Activated CD4-positive, alpha-beta memory T cell treated with anti-CD3 and anti-CD28 coated beads for 36 hours (primary cell): ENCODE measurements at places on chromosomes 7 and 10. TPM values are rescaled to one million over a fixed set of nuclear protein-coding genes. Genes with fewer than 3 reads are reported as not detected.

DNA sequence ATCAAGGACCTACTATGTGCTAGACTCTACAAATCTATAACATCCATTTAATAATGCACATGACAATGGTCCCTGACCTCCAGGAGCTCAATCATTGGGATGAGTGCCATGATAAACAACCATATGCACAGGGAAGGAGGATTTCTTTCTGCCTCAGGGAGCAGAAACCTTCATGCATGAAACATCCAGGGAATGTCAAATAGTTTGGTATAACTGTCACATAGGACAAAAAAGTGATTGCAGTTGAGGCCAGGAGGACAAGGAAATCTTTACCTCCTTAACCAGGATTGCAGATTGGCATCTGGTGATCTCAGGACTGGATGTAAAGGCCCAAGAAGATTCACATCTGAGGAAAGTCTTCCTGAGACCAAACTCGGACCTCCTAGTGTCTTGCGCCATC, 993.1 kb downstream of the KCNMA1 start:
- DNase-seq, result no peak

DNA sequence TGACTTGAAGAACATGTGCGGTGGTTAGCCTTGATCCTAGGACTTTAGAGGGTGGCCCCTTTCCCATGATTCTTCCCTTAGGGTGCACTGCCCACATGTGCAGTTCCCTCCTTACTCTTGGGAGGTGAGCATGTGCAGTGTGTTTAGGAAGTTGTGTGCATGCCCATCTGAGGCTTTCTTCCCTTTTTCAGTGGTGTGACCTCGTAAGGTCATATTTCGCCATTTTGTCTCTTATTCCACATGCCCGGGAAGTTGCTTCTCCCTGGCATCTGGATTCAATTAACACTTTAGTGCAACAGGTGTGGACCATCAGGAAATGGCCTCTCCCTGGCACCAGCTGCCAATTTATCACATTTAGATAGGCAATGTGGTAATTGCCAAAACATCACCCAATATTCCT, 380.6 kb upstream of the VSTM2A start:
- DNase-seq, result no peak

PTF1A gene
- not detected for total RNA-seq

DNA sequence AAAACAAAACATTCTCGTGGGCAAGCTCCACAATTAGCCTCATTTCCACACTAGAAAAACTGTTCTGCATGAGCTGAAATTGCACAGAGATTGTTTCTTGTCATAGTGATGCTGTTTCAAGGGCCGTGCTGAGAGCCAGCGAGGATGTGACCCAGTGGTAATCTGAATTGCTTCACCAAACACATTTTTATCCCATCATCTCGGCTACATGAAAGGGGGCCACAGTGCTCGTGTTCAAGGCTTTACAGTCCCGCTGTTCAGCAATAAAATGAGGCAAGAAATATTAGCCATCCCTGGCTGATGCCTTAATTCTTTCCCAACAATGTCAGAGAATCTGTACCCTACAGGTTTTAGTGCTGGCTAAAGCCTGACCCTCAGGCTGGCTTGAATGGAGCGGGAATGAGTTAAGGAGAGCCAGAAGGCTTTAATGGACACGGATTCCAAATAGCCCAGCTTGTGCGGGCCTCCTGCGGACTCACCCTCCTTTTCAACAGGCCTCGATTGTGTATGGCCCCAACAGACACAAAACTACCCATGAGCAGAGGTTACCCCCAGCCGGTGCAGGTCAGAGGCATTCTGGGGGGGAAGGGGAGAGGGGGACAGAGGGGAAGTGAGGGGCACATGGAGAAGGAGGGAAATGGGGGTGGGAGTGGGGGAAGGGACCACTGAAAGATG, 2.0 kb upstream of the GDF10 start:
- no peak for DNase-seq

PLCE1 gene
- not detected for total RNA-seq

DNA sequence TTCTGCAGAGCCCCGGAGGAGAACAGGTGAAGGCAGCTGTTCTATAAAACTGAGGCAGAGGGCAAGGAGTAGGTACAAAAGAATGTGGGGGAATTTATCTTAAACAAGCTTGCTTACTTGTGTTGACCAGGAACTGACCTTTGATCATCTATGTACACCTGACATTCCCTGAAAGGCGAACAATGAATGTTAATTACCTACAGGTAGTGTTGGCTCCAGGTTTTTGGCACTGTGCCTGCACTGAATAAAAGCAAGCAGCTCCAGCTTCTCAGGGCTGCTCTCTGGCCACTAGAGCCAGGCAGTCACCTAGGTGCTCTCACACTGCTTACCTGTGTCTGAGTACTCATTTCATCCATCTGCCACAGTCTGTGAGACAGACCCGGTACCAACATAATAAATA, 87.0 kb downstream of the RAPGEF5 start:
- no peak for DNase-seq

DNA sequence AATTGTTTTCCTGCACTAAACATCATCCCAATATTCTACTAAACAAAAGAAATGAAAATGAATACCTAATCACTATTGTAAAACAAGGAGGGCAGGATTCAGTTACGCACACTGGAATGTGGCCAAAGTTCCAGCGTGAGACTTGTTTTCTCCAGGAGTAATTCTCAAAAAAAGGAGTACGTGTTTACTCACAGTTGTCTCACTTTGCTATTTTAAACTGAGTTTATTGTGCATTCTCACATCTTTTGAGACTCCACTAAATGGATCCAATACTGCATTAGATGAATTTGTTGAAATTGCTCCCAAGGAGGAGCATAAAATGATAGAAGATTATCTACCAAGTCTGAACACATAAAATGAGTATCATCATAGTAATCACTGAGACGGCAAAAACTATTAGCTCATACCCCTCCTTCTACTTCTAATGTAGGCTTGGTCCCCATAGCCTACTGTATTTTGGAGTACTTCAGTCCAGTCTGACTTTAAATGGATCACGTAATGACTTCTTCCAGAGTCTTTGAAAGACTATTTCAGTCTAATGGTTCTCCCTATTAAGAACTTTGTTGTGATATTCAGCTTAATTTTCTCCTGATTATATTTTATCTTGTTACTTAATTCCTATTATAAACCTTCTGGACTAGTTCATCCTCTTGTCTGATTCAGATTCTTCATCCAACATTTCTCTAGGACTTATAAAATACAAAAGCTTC, 3.8 kb downstream of the GRM3 start:
- no peak for DNase-seq

DNA sequence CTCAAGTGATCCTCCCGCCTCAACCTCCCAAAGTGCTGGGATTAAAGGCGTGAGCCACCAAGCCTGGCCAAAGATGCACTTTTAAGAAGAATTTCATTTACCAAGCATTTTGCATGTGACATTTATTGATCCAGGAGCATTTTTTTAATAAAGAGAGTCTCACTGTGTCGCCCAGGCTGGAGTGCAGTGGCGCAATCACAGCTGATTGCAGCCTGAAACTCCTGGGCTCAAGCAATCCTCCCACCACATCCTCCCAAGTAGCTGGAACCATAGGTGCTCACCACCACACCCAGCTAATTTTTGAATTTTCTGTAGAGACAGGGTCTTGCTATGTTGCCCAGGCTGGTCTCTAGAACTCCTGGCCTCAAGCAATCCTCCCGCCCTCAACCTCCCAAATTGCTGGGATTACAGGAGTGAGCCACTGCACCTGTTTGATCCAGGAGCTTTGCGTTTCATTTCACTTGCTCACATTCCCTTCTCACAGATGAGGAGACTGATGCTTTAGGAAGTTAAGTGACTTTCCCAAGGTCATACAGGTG, 4.4 kb upstream of the TBL2 start:
- DNase-seq, result no peak

DNA sequence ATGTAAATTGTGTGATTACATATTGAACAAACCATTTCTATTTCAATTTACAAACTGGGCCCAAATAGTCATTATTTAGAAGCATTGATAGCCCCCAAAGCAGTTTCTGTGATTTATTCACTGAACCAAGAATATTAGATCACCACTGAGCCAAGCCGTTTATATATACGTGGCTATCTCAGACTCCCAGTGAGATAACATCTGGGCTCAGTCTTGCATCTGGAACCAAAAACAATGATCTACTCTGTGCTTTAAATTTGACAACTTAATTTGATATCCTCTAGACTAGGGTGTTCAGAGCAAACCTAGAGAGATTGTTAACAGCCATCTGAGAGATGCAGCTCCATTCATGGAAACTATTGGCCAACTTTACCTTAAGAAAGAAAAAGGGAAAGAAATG, 41.4 kb upstream of the BTBD16 start:
- no peak for DNase-seq

GRCh38 chr7:46752881-46753366, 829.0 kb downstream of the TNS3 start:
- no peak for DNase-seq

DNA sequence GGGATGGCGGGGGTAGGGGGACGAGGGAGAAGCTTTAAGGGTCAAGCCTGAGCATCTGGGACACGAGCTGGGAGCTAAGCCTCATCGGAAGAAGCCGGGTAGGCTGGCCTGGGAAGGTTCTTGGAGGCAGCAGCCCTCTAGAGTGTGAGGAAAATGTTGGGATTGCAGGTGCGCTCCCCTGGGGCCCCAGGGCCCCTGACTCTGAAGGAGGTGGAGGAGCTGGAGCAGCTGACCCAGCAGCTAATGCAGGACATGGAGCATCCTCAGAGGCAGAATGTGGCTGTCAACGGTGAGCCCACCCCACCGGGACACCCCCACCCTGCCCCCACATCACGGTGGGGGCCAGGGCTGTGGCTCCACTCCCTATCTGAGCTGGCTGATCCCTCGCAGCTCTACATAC, 6.9 kb downstream of the ZYX start:
- no peak for DNase-seq

- DNase-seq, result no peak
These were observed 1.8 kb upstream of the ATG9B start for GRCh38 chr7:151025924-151026671.

DNA sequence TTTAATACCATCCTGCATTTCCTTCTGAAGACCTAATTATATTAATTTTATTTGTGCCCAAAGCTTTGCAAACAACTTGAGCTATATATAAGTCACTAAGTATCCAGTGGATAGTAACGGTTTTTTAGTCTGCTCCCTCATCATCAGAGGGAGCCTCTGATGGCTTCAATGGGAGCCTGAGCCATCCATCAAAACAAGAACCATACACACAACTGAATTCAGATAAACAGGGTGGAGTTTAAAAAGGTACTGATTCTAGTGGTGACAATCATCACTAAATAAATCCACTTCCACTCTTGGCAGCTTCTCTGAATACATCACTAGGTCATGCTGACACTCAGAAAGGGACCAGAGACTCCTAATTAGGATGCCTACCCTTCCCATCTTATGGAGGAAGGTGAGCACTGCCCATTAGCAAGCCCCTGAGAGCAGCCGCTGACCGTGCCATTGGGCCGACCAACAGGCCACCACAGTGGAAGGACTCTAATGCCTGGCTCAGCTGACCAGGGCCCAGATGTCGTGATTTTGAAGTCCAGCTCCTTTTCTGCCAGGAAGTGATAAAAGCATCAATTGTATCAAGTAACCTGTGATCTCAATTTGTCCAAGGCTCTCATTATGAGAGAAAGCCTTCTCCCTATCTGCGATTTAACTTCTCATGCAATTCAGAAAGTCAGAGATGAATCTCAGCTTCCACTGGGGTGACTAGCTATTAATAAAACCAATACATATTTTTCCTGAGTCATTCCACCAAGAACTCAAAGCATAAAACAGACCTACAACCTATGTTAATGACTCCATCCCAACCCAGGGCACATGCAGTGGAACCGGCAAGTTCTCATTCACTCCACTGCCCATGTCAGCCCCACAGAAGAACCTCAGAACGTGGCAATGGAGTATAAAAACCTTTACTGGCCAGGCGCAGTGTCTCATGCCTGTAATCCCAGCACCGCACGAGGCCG, 13.1 kb downstream of the VOPP1 start:
- DNase-seq, result peak; percentile 24

- no peak for DNase-seq
These were observed 335.4 kb downstream of the PTPRN2 start for GRCh38 chr7:158252081-158252836.

- DNase-seq, result peak; percentile 32
These were observed 54.2 kb upstream of the EBF3 start for GRCh38 chr10:130018265-130018664.

GRCh38 chr10:97759946-97760345, 11.9 kb downstream of the SFRP5 start:
- DNase-seq, result no peak

DNA sequence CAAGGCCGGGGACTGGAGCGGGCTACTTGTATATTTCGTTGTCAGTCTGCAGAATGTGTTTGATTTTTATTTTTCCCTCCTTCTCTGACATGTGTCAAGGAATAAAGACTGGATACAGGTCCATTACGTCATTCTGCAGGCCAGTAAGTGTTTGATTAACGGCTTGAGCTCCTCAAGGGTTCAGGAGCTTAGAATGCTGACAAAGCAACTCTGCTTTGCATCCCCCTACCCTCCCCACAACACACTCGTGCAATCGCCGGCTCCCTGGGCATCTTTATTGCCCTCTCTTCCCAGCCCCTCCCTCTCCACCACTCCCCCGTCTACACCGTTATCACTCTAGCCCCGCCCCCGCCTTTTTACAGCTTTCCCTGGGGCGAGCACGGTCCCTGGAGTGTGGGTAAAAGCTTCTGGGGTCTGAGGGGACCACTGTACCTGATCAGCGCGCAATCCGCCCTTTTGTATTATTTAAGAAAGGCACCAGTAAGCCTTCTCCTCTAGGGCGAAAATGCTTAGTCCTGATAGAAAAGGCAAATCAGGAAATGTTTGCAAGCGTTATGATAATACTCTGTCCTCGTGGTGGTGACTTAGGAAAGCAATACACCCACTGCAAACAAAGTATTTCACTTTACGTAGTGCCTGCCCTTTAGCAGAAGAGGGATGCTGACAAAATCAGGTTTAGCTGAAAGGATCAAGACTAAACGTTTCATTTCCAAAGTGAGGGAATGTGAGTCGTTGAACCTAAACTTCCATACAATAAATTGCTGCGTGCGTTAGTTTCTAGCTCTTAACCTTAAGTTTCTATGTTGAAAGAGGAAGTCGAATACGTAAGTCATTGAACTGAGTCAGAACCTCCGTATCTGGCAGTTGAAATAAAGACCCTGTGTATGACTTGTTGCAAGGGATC, 1.4 kb upstream of the CREB5 start:
- DNase-seq, result no peak

GRCh38 chr7:85074992-85075391, 111.9 kb downstream of the SEMA3D start:
- no peak for DNase-seq
